CMK (cell line): ENCODE measurements at places on chromosomes 2 and 18.

DNA sequence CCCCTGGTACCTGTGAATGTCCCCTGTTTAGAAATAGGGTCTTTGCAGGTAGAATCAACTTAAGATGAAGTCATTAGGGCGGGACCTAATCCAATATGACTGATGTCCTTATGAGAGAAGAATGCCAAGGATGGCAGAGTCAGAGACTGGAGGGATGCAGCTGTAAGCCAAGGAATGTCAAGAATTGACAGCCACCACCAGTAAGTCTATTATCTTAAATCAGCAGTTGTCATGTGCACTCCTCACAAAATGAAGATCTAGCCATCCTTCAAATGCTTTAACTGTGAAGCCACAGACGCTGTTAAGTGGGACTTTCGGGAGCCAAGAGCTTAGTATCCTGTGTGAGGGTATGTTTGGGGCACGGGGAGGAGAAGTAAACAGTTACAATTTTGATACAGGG is 83.2 kb downstream of the ITGA4 start:
- DNase-seq: no peak

DNA sequence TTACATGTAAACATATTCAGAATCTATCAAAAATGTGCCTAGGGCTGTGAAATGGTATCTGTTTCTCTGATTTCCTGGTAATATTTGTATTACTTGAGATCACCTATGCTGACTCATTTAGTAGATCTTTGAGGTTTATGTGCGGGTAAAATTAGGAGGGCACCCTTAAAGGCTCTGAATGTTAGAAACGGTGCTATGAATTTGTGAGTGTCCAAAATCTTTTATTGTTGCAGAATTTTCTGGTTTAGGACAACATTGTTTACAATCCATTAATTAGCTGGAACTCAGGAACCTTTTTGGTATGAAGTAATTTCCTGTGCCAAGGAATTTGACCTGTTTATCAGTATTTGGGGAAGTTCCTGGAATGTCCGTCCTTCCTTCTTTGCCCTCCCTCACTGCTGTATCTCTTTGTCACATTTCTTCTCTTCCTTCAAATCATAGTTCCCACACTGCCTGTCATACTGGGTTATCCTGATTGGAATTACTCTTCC is 130.5 kb downstream of the TANC1 start:
- no peak for DNase-seq

DNA sequence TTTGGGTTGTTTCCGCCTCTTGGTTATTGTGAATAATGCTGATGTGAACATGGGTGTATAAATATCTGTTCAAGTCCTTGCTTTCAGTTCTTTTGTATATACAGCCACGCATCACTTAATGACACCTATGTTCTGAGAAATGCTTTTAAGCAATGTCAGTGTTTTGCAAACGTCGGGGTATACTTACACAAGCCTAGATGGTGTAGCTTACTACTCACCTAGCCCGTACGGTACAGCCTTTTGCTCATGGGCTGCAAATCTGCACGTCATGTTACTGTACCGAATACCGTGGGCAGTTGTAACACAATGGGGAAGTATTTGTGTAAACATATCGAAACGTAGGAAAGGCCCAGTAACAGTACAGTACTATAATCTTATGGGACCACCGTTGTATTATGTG is 12.4 kb downstream of the RALB start:
- no peak for DNase-seq

- DNase-seq: no peak
Observed at GRCh38 chr18:395456-396250, 104.8 kb downstream of the COLEC12 start.

DNA sequence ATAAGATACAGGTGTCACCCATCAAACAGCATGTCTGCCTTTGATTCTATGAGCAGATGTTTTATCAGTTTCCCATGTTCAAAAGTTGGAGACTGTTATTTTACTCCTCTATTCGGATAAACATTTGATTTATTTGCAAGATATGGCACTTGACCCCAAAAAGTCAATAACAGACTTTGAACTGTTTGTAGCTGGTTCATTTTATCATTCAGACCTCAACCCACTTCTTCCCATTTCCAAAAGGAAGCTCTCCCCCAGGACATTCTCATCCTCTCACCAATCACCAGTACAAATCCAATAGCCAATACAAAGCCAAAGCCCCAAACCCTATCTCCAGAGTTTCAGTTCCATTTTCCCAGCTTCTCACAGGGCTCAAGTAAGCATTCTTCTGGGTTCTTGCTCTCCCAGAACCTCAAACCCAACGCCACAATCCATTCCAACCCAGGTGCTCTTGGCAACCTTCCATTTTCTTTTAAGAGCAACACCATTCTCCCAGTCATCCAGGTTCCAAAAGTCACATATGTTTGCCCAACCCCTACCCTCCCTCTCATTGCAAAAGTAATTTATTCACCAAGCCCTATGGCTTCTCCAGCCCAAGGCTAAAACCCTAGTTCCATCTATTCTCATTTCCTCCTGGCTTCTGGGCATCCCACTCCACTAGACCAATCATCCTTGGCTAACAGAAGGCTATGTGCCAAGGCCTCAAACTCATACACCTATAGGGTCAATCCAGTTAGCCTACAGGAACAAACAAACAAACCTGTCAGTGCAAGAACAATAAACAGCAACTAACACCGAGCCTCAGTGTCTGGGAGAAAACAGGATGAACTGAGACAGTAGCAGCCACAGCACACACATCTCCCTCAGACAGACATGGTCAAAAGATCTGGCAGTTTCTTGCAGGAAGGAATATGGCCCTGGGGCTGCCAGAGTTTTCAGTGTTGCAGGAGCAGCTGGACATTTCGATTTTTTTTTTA is 9.2 kb downstream of the ACVR1 start:
- DNase-seq: no peak

DNA sequence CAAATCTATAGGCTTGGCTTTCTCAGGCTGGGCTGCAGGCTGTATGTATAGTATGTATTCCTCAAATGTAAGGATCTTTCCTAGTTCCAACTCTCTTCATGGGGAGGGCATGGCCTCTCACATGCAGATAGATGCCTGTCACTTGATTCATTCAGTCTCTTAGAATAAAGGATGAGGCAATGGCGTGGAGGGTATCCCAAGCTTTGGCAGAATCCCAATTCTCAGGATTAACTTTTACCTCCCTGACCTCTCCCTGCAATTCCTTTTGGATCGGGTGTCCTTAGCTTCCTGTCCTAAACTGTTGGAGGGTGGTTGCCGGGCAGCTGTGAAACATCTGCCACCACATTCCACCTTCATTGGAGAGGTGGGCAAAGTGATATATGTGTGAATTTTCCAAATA is 80.3 kb downstream of the INSIG2 start:
- no peak for DNase-seq
